ENCODE measurements at places on chromosomes 4 and X. TPM values are rescaled to one million over a fixed set of nuclear protein-coding genes. Genes with fewer than 3 reads are reported as not detected.

SCML2 gene
- total RNA-seq: not detected

ETDA gene
- not detected for total RNA-seq

NPY5R gene
- 0.15 TPM for total RNA-seq

RIPPLY1 gene
- not detected for total RNA-seq

COL4A6 gene
- not detected for total RNA-seq

SSX2 gene
- total RNA-seq: not detected

PLK4 gene
- total RNA-seq: 31.2 TPM

CCNQ gene
- 55.4 TPM for total RNA-seq

FATE1 gene
- total RNA-seq: not detected

RAB41 gene
- total RNA-seq: not detected
